ENCODE measurements at places on chromosomes 7 and 10.

DNA sequence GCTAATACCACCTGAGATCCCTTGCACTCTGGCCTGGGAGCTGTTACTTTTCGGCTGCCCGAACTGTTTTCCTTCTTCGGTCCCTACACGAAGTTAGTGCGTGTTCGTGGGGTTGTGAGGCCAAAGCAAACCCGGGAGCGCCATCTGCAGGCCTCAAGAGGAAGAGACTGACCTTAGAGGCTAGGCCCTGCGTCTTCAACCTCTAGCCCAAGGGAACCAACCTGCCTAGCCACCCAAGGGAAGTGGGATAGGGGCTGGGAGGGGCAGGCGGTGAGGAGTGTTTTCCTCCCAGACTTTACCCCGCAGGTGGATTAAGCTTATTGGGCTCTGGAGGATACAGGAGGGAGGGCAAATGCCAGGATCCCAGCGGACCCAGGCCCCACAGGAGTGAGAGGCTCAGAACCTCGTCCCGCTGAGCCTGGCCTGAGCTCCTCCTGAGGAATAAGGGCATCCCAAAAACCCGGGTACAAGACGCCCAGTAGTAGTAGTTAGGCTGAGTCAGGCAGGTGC is 1.7 kb upstream of the PAX2 start:
- peak; percentile 49 for DNase-seq

DNA sequence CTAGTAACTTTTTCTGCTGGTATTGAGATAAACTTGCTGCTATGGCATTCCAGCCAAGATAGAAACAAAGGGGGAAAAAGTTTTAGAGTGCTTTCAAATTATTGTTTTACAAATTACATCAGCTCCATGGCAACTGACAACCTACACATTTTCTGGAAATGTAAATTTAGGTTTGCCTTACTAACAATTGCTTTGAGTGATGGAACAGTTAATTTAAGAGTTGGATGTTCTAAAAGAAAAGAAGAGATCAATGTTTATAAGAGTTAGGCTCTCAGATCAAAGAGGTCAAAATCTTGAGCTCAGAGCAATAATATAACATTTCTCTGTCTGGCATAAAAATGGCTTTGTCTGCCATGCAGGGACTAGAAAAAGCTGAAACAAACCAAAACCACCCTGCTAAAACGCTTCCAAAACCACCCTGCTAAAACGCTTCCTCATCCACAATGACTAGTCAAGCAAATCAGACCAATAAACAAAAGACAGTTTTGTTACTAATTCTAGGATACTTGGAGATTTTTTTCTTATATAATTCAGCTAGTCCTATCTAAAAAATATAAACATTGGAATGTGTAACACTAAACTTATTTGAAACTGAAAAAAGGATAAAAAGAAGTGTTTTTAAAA is 32.3 kb downstream of the ORC5 start:
- DNase-seq: no peak

DNA sequence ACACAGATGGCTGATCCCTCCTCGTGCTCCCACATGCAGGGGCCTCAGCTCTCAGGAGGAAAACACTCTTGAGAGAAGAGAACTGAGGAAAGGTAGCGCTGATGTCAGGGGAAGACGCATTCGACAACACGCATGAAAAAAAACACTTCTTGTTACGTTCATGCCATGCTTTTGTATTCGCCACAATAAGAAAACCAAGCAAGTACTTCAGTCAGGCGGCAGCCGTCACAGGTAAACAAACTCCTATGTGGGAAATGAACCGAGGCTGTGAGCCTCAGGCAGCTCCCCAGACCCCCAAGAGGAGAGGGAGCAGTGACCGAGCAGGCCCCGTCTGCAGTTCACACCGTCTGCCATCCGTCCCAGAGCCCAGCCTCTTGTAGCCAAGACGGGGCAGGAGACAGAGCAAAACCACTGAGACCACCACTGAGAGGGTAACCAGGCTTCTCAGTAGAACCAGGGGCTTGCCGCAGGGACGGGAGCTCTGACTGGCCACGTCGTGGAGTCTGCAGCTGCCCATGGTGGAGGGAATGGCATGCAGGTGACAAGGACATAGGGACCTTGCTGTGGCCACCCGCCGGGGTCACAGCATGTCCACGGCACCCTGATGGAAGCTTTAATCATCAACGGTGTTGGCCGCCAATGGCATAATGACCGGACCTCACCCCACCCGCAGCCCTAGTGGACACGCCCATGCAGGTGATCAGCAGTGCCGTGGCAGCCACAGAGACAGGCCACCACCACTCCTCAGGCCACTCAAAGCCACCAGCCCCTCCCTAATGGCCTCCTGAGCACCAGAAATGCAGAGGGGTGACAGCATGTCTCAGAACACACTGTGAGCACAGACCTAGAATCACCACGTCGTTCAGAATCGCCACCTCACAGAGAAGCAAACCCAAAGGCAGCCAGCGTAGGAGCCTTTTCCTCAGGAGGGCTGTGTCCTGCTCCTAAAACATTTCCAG is 304.3 kb downstream of the PTPRN2 start:
- DNase-seq: no peak

DNA sequence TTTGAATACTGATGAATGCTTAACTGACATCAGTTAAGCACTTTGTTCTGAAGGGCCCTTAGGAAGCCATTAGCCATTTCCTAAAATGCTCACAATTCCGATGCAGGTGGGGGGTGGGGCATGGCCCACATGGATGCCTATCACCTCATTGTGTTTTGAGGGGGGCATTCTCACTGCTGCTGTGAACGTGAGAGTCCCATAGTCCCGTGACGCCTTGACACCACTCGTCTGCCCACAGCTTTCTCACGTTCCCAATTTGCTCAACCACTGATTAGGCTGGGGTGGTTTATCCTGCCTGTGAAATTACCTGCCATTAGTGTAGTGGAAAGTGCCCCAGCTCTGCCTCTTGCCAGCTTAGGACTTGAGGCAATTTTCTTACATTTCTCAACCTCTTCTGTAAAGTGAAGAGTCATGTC is 31.9 kb downstream of the DUSP5 start:
- peak; percentile 44 for DNase-seq

DNA sequence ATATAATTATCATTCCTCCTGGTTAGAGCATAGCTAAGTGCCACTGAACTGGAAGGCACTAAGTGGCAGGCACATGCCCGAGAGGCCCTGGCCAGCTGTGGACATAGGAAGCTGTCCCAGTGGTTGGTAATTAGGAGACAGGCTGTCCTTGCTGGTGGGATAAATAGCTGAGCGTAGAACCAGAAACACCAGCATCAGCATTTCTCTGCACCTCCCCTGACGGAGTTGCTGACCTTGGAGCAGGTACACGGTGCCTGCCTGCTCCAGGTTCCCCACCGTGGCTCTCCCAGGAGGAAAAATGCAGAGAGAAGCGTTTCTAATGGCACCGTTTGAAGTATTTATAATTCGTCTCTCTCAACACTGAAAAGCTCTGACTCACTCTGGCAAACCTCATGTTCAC is 5.6 kb upstream of the ABLIM1 start:
- no peak for DNase-seq

DNA sequence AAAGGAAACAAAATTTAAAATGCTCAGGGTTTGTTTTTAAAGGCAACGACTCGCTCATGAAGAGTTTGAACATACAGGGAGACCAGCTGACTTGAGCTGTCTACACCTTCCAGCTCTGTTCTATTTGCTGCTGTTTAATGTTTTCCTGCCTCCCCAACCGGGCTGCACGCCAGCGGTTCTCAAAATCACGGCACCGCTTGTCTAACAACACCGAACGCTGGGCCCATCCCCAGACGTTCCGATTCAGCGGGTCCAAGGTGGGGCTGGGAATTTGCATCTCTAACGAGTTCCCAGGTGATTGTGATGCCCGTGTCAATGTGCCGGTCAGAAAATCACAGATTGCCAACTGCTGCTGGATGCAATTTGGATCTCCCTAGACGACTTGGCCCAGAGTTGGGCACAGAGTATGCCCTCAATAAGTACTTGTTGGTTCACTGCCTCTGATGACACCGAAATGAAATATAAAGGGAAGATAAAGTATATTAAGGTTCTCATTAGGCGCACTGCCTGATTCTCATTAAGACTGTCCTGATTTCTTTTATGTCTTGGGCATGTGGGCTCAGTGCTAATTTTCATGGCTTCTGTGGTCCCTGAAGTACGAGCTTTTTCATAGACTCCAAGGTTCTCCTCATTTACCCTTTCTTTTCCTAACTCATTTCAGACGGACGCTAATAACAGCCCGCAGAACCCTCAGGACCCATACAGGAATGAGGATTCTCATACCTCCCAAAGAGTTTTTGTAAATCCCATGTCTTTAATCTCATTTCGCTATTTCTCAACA is 28.5 kb downstream of the CELF2 start:
- DNase-seq: no peak

DNA sequence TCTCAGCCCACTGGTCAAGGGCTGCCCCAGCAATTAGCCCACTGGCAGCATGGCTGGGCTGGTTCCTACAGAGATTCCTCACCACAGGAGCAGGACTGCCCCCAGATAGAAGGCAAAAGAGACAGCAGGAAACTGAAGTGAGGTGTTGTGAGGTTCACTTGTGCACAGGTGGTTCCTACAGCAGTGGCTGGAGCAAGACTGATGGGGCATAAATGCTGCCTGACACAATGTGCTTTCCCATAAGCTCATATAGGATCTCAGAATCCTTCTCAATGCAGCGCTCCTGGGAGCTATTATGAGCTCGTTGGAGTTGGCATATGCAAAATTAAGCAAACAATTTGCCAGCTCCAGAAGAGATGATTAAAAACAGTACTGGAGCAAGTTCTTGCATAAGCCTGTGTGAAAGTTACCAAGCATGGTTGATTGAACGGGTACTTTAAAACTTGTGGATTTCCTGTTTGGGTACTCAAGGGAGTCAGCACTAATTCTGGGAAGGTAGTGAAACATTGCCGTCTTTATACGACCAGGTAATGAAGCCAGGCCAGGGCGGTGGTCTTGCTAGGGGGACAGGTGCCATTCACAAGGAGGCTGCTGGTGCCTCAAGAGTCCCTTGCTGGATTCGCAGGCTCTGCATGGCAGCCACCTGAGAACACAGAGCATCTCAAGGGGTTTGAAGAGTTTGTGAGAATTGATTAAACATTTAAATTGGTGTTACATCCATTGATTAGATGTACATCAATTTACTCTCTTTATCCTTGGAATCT is 20.3 kb upstream of the PRKCQ start:
- DNase-seq: no peak

DNA sequence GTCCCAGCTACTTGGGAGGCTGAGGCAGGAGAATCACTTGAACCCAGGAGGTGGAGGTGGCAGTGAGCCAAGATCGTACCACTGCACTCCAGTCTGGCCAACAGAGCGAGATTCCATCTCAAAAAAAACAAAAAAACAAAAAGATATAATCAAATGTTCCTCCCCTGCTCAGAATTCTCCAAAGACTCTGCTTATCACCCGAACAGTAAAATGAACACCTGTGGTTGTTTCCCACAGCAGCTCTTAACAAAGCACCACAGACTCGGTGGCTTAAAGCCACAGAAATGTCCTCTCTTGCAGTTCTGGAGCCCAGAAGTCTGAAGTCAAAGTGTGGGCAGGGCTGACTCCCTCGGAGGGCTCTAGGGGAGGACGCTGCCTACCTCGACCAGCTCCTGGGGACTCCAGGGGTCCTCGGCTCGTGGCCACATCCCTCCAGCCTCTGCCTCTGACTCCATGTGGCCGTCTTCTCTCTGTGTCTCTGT is 4.1 kb upstream of the INTS1 start:
- no peak for DNase-seq

- DNase-seq: no peak
These were observed 130.7 kb upstream of the KMT2E start for GRCh38 chr7:104883248-104883717.

- no peak for DNase-seq
These were observed 239.4 kb downstream of the TNS3 start for GRCh38 chr7:47342296-47343060.

DNA sequence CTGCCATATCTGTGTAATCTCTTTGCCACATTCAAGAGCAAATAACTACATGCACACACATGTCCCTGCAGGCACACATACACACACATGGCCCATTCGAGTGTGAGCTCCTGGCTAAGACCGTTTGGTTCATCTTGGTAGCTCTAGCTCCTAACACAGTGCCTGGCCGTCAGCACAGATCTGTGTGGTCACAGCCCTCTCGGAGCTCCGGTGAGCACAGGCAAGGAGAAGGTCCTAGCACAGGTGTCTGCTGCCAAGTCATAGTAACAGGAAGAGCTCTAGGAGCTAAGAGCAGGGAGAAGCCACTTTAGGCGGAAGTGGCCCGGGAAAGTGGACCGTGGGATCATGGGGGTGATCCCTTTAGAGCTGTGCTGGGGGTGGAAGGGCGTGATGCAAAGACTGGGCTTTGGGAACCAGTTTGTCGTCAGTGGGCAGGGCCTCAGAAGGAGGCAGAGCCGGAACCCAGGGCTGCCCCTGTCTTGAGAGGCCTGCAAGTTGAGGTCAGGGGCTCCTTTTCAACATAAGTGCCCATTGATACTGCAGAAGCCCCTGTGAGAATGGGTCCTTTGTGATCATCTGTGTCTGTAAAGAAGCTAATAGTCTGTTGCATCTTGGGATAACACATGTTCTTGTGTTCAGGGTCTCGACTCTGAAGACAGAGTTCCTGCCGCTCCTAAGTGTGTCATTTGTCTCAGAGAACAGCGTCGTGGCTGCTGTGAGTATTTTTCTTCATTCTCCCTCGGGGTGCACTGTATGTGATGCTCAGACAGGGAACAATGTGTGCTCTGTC is 16.6 kb upstream of the ARPC1B start:
- DNase-seq: no peak

DNA sequence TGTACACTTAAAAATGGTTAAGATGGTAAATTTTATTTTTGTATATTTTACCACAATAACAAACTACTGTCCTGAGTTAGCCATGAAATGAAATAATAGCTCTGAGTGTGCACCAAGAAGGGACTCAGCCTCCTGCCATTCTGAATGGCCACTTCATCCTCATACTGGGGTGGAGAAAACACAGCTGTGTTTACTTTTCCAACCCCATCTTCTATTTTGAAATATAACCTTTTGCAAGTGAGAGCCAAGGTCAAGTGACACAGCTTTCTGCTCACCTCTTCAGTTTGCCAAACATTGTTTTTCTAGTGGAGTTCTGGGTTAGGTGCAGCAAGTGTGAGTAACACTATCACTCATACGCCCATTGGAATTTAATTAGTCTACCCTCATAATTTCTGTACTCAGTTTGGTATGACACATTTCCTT is 107.4 kb upstream of the GLCCI1 start:
- DNase-seq: no peak

DNA sequence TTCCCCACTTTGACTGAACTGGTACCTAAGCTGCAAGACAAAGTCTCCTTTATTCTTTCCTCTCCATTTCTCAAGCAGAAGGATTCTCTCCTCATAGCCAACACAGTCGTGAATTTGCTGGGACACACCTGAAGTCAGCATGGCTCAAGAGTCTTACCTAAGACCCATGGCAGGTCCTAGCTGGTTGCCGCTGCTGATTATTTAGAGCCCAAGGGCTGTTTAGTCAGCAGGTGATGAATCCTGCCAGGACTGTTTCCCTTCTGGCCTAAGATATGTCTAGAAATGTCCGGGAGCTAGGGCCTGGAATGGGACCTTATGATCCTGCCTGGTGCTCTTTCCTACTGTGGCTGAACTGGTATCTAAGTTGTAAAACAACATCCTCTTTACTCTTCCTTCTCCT is 82.8 kb downstream of the AHCYL2 start:
- DNase-seq: no peak

All from CD4-positive, alpha-beta T cell treated with Interleukin-10 for 1 hour (primary cell).